ENCODE measurements at places on chromosomes 4 and X.

- no peak for DNase-seq
These were observed 344.6 kb upstream of the CTSO start for GRCh38 chr4:156298230-156298629.

- no peak for DNase-seq
These were observed 190.9 kb upstream of the TAPT1 start for GRCh38 chr4:16417198-16417597.

DNA sequence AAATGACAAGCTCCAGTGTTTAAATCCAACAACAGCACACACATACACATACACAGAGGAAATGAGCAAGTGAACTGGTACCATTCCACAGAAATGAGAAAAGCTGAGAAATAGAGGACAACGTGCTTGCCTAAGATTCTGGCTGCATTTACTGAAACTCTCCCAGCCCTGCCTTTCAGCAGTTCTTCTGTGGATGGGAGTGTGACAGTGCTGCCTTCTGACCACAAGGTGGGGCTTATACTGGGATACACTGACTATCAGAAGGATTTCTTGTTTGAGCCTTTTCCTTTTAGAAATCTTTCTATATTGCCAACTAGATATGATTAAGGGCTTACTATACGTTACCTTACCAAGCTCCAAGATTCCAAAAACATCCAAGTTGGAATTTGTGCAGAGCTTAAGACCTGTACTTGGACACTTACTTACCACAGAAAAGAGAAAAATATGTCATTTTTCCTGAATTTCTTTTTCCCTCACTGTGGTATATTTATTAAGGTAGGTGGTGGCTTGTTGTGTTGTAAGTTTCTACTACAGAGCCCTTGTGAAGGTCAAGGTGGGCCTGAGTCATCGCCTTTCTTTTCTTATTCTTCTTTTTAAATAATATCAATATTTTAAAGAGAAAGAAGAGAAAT is 10.7 kb upstream of the CXCL8 start:
- no peak for DNase-seq

GRCh38 chr4:176309772-176310171 is 10.0 kb upstream of the SPCS3 start:
- DNase-seq = no peak

DNA sequence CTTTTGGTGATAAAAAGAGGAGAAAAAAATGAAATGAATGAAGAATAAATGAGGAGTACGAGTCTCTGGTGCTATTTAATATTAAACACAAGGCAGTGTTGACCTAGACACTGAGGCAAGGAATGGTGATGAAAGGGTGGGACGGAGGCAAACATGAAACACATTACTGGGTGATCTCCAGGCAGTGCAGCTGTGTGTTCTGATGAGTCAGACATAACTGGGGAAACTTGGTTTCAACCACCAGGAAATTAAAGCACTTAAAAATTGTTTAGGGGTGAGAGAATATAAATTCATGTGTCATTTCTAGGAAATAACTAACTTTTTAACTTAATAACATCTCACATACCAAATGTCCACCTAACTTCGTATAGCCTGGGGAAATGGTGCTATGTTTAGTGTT is 19.7 kb upstream of the CXCL6 start:
- DNase-seq = no peak

GRCh38 chr4:47462799-47463234 is 685 bp downstream of the COMMD8 start:
- DNase-seq = no peak

GRCh38 chr4:52869656-52870055 is 7.5 kb downstream of the RASL11B start:
- no peak for DNase-seq

GRCh38 chr4:184052616-184053015 is 147.5 kb downstream of the STOX2 start:
- no peak for DNase-seq

- DNase-seq = no peak
These were observed 43.1 kb downstream of the GASK1B start for GRCh38 chr4:158129694-158130093.

DNA sequence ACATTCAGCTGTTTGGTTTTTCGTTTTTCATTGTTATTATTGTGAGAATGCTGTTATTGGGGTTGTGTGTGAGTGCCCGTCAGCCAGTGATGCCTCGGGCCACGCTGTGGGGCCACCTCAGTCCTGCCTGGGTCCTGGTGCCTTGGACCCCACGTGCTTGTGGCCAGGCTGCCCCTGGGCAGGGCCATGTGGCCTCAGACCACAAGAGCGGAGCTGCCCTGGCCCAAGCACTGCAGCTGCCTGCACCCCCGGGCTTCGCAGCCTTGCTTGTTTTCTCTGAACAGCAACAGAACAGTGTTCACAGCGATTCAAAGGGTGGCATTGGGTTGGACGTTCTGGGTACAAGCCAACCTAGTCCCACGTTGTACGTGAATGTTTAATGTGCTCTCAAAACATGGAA is 56.9 kb downstream of the CPLX1 start:
- no peak for DNase-seq
